CD4-positive, alpha-beta T cell treated with Interferon gamma for 1 hour (primary cell): ENCODE measurements at places on chromosomes 4 and X.

DNA sequence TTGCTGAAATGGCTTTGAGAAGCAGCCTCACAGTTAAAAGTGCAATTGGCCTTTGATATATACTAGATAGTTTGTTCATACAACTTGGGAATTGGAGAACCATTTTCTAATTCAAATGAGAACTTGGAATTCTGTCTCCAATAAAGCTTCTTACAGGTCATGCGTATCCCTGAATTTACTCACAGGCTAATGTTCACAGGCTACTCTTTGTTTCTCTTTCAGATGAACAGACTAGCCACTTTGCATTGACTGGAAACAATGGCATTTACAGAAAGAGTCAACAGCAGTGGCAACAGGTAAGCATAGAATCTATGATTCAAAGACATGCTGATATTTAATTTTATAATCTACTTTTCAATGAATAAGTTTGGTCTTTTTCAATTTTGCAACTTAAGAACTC is 13.5 kb downstream of the AFF1 start:
- DNase-seq, result no peak

DNA sequence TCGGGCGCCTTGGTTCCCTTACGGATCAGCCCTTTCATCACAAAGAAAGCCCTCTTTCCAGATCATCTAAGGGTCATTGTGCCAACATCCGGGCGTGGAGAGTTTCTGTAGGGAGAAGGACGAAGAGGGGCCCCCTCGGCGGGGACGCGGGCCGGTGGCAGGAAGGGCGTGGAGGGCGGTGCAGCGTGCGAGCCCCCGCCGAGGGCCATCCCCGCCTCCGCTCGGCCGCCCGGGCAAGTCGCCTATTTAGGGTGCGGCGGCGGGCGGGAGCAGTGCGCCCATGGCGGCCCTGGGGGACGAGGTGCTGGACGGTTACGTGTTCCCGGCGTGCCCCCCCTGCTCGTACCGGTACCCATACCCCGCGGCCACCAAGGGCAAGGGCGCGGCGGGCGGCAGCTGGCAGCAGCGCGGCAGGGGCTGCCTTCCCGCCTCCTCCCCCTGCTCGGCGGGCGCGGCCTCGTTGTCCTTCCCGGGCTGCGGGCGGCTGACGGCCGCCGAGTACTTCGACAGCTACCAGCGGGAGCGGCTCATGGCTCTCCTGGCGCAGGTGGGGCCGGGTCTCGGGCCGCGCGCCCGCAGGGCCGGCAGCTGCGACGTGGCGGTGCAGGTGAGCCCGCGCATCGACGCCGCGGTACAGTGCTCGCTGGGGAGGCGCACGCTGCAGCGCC is at the start of gene ZAR1:
ZAR1 (plus strand) TSS at position 241 of the 668 bp plus-strand sequence; CDS start at position 281, 40 bp downstream.
- DNase-seq, result no peak

DNA sequence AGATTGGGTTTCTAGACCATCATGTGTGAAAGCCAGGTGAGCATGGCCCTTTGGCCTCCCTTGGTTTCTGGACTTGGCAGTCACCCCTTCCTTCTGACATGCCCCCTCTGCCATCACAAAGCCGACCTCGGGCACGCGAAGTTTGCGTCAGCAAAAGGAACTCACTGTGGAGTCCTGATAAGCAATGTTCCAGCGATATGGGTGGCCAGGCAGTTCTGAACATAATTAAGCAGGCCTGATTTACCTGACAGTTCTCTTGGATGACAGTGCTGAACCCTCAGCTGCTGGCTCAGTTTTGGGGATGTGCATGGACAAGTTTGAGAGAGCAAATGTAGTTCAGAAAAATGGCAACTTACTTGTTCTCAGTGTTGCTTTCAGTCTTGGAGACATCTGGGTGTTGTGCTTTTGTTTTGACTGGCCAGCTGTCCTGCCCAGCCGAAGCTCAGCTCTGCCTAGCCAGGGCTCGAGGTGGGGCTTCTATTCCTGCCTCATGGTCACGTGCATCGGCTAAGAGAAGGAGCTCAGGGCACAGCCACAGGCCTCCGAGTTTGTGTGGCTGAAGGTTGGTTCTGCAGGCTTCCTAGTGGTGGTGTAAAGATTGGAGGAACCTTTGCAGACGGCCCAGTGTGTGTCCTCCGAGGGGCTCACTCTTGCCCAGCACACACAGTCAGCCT is 78.3 kb downstream of the CLDN34 start:
- DNase-seq, result no peak

DNA sequence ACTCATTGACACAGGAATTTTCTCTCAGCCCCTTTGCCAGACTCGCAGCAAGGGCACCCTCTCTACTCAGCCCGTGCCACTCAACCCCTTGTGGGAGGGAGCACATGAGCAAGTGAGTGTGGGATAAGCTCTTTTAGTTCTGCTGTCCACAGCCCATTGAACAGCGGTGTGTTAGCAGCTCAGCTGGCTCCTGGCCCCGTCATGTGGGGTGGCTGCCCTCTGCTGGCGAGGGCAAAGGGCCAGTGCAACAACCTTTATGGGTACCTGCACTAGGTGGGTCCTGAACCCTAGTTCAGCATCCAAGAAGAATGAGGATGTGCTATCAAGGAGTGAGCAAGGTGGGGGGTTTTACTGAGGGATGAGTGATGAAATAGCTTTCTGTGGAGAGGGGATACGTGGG is 85.0 kb upstream of the ZNF81 start:
- DNase-seq, result peak; percentile 6

DNA sequence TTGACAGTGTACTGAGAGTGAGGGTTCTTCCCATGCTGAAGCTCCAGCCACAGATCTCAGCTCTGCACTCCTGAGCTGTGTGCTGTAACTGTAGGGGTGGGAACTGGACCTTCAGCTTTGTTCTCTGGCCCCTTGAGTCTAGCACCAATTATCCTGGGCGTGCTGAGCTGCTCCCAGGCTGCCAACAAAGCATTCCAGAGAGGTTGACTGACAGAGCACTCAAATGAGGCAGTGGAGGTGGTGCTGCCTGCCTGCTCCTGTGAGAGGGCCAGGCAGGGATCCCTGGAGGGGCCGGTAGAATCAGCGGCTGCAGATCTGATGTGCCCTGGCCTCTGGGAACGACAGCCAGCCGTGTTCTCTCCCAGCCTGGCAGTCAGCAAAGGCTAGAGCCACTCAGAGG is 375.7 kb upstream of the AADAT start:
- no peak for DNase-seq

GRCh38 chr4:123564758-123565346 is 168.3 kb downstream of the SPRY1 start:
- peak; percentile 64 for DNase-seq

- peak; percentile 46 for DNase-seq
Observed at GRCh38 chr4:98663226-98664006, 5.0 kb upstream of the TSPAN5 start.

- DNase-seq, result no peak
Observed at GRCh38 chr4:80694171-80694570, 336.3 kb upstream of the BMP3 start.

- no peak for DNase-seq
Observed at GRCh38 chr4:174702979-174703478, 126.0 kb downstream of the GLRA3 start.

GRCh38 chr4:177116161-177116560 is 193.5 kb upstream of the NEIL3 start:
- DNase-seq, result no peak

DNA sequence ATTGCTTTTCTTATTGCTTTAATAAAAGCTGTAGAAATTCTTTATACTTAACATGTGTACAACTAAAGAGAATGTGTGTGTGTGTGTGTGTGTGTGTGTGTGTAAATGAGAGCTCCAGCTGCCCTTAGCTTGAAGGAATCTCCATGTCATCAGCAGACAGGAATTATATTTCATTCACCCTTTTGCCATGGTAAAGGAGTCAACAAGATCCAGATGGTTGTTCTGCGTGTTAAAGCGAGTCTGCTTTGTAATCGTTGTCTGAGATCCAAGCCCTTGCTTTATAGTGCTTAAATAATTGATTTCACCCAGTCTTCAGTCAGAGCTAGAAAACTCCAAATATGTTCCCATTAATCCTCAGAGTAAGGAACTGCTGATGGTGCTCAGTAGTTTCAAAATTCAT is 285.5 kb downstream of the PDGFC start:
- DNase-seq, result no peak

- no peak for DNase-seq
Observed at GRCh38 chr4:67460574-67460973, 84.7 kb downstream of the CENPC start.

GRCh38 chr4:44725166-44725565 is 1.2 kb downstream of the GNPDA2 start:
- DNase-seq, result no peak

GRCh38 chr4:119750771-119751170 is 122.2 kb upstream of the PDE5A start:
- DNase-seq, result no peak
